ENCODE measurements at places on chromosomes 2 and 18.

- DNase-seq: no peak
Measured at GRCh38 chr2:226862623-226863022, 26.8 kb downstream of the RHBDD1 start.

DNA sequence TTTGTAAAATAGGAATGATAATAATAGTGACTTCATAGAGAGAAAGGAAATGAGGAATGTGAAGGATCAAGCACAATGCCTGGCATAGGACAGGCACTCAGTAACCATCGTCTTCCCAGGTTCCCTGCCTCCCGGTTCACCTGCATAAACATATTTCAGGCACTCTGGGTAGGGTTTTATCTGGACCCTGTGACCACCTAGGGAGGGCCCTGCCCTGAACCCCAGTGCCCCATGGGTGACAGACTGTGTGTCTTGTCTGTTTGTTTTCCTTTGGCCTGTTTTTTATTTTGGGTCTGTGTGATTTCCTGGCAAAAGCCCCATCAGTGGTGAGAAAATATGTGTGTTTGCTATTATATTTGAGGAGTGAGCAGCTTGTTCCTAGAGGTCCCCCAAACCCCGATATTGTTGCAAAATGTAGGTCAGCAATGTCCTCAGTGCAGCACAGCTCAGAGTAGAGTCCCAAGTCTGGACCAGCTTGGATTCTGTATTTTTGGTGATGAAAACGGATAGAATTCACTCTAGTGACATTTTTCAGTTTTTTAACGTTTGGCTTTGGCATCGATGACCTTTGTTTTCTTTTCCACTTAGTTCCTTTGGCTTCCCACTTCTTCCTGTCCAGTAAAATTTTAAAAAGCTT is 9.6 kb upstream of the NT5C1B start:
- no peak for DNase-seq

DNA sequence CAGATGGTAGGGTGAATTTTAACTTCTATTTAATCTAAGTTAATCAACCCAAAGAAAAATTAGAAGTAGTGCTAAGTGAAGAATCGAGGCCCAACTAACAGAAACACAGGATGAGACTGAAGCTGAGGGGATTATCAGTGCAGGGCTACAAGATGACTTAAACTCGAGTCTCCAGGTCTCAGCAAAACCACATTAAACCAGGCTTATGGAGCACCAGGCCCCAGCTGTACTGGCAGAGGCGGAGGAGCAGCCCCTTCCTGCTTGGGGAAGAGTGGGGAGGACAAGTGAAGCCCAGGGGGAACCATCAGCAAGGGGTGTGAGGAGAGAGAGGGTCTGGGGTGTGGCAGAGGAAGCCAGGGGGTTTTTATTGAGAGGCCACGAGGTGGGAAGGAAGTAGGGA is 135.9 kb upstream of the EPAS1 start:
- DNase-seq: no peak

DNA sequence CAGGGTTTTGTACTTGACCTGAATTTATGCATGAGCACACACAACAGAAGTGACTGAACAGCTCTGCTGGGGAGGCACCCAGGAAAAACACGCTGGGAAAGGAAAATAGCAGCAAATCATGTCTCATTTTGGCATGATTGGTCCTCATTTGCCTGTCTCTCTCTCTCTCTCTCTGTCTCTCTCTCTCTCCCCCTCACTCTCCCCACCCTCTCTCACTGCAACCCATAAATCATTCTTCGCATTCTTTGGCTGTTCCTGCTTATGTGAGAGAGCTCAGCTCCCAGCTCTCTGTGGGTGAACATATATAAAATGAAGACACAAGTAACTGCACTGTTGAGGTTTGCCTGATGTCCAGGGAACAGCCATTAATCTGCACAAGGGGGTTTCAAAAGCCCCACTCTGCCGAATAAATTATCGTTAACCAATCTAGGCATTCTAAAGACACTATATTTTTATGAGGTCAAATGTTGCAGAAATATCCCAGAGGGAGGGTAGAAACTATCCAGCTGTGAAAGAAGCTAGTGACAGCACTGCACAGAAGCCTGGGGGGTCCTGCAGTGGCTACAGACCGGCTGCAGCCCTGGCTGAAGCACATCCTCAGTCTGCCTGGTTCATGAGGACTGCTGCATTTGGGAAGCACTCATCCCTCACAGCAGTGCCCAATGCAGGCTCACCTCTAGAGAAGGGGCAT is 260.3 kb downstream of the AFF3 start:
- no peak for DNase-seq

- DNase-seq: no peak
Measured at GRCh38 chr2:230162981-230163380, 56.8 kb downstream of the SP110 start.

DNA sequence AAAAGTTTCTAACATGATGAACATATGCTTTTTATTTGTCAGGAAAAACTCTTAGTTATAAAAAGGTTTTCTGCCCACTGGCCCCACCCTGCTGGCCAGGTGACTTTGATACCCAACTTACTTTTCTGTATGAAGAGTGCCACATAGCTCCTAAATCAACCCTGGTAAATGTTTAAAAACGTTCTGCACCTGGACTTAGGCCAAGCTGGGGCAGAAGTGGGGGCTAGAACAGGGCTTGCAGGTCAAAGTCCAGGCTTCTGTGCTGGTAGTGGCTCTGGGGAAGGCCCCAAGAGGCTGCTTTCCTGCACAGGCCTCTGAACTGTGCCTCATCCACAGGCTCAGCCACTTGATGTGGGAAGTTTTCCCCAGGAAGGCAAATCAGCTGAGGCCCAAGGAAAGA is 171.7 kb downstream of the ANKRD30B start:
- DNase-seq: no peak

- no peak for DNase-seq
Measured at GRCh38 chr18:10400534-10401307, 53.7 kb upstream of the APCDD1 start.

GRCh38 chr2:133377021-133377481 is 191.2 kb downstream of the NCKAP5 start:
- DNase-seq: no peak

DNA sequence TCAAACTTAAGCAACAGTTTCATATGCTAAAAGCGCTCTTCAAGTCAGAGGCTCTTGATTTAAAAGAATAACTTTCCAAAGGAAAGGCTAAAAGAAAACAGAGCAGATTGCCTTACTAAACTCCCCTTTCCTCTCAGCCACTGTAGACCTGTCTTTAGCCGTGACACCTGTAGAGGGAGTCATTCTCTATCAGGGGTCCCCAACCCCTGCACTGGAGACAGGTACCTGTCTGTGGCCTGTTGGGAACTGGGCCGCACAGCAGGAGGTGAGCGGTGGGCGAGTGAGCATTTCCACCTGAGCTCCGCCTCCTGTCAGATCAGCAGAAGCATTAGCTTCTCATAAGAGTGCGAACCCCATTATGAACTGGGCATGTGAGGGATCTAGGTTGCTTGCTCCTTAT is 9.6 kb downstream of the SLC14A1 start:
- no peak for DNase-seq

DNA sequence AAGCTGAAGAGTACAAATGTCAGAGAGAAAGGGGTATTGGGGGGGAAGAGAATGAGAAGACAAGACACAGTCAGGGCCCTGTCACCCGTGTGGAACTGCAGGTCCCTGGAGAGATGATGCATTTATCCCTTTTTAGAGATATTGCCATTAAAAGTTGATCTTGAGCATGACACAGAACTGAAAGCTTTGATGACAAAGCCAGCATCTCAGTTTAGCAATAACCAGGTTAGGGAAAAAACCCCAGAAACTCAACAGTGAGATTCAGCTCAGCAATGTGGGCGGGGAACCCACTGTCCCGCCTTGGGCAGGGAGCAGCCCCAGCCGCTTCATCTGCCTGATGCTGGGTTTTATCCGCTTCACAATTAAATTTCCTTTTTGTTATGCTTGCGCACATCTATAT is 181.1 kb downstream of the NEDD4L start:
- DNase-seq: no peak

GRCh38 chr2:98324181-98324580 is 22.1 kb upstream of the CNGA3 start:
- no peak for DNase-seq

DNA sequence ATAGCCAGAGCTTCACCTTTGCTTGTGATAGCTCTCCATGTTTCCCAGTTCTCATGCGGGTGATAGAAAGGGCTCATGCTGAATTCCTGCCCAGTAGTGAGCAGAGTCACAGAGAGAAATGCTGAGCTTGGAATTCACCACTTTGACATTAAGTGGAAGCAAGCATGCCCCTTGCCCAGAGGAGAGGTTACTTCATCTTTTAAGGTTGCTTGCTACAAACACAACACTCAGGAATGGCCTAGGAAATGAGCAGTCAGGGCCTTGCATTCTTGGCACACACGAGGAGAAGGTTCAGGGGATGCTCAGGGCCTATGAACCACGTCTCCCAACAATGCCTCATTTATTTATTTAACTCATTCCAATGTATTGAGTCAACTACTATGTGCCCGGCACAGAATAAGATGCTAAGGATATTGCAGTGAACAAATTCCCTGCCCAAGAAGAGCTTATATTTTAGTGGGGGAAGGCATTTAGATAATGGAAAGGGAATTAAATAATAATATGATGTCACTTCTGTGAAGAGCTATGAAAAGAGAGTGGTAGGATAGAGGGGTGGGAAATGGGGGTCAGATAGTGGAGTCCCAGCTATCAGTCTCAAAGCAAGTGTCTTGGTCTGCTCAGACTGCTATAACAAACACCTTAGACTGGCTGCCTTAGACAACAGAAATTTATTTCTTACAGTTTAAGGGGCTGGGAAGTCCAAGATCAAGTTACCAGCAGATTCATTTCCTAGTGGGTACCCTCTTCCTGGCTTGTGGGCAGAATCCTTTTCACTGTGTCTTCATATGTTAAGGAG is 42.1 kb downstream of the DDX18 start:
- no peak for DNase-seq

- no peak for DNase-seq
Measured at GRCh38 chr2:44801289-44801840, 140.1 kb upstream of the SIX3 start.

GRCh38 chr2:186913870-186914269 is 64.9 kb upstream of the ZSWIM2 start:
- no peak for DNase-seq

DNA sequence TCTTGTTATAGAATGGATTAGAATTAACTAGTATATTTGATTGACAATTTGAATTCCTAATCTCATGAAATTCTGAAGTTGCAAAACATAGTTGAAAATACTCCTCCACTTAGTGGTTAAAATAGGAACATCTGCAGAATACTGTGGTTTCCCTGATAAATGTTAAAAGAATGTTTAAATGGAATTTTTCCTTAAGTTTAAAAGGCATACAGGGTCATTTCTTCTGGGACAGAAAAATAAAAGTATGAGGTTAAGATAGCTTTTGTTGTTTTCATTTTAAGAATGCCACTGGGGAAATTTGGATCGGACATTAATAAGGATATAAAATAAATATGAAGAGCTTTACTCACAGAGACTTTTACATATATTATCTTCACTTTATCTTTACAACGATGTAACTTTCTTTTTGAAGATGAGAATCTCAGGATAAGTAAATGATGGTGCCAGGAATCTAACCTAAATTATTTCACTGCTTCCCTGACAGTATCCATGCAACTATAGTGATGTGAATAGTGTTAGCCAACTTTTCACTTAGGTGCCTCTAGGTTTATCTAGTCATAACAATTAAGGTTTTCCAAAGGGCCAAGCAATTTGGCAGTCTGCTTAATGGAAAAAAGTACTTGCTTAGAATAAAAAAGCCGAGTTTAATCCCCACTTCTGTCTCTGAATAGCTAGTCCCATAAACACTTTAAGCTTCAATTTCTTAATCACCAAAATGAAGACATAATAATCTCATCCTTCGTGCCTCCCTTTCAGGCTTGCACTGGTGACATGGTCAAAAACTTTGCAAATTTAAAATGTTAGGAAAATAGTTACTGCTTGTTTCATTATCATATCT is 151.8 kb upstream of the STK17B start:
- no peak for DNase-seq

- DNase-seq: no peak
Measured at GRCh38 chr18:38539371-38539770, 973.8 kb upstream of the CELF4 start.

DNA sequence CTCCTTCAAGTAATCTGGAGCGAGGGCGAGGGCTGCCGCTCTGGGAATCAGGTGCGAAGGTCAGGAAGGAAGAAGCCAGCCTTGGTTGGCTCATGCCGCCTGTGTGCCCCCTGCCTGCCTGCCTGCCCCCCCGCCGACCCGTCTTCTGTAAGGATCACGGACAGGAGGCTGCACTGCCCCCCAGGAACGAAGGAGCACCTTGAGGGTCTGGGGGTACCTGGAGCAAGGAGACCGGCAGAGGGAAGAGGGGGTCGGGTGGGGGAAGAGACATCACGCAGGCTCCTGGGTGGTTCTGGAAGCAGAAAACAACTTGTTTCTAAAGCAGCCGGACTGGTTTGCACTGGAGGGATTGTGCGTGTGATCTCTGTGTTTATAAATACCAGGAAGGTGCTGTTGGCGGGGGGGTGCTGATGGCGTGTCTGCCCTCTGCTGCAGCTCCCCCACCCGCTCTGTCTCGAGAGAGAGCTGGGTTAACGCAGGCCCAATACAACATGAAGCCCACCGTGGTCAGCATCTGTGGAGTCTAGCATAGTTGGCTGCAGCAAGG is 1.7 kb downstream of the FOSL2 start:
- DNase-seq: no peak

DNA sequence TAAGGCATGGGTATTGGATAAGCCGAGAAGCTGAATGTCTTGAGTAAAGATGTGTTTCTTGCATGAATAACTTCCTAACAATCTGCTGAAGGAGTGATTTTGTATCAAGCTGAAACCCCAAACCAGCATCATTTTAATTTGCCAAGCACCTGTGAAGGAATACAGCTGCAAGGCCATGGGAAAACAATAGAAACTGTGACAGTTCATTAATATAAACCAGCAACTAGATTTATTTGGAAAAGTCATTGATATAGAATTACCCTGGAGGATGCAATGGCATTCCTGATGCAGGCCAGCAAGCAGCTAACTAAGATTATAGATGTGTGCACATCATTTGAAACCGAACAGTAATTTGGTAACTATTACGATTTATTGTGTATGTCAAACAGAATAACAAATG is 155.7 kb upstream of the TCF4 start:
- DNase-seq: no peak

GRCh38 chr18:5979971-5980457 is 84.7 kb upstream of the TMEM200C start:
- DNase-seq: no peak

GRCh38 chr2:45244928-45245327 is 235.7 kb upstream of the SIX2 start:
- no peak for DNase-seq

DNA sequence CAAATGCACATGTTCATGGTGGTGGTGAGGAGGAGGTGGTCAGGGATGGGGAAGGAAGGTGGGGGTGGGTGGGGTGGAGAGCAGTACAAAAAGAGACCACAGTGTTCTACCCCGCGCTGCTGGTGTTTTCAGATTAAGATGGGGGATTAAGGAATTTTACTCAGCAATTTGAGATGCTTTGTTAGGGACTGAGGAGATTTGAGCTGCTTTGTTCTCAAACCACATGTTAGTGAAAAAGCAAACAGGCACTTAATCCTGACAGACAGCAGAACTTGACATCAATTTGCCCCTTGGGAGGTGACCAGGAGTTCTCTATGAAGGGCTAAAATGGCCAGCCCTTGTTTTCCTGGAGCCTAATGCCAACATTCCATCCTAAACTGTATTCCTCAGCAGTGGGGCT is 244.5 kb downstream of the MEIS1 start:
- DNase-seq: no peak

Data from stimulated activated CD4-positive, alpha-beta T cell treated with anti-CD3 and anti-CD28 coated beads, Interleukin-1b, Interleukin-23, amount 100 ng/mL, for 1 hour (primary cell).